ENCODE measurements at places on chromosomes 16 and 17. TPM values are rescaled to one million over a fixed set of nuclear protein-coding genes. Genes with fewer than 3 reads are reported as not detected.

DNA sequence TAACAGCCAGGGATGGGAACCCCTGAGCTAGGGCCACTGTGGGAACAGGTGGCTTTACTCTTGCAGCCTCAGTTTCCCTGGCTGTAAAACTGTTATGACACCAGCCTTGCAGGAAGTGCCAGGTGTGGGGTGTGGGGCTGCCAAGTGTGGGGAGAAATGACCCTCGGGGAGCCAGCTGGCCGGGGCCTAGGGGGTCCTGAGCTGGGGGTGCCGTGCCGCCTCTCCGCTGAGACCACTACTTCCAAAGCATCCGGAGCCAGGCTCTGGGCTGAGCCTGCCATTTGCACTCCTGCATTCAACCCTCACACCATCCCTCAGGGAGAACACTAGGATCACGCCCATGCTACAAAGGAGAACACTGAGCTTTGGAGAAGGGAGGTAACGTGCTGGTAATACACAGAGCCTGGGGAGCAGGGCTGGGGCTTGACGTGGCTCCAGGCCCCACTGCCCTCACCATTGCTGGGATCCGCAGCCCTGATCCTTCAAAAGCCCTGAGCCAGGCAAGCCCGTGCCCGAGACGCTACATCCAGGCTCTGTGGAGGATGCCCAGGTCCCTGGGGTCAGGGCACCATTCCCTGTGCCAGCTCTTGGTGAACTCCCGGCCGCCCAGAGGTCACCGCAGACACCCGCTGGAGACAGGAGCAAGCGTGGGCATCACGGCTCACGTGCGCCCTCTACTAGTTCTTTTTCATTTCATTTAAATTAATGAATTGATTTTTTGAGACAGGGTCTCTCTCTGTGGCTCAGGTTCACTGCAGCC, 28.8 kb upstream of the GINS2 start:
- DNase-seq: peak; percentile 78

- DNase-seq: no peak
Measured at GRCh38 chr17:40486522-40487370, 14.7 kb downstream of the TNS4 start.

- DNase-seq: no peak
Measured at GRCh38 chr16:1494711-1495110, 1.6 kb downstream of the TELO2 start.

The PRKCB gene
- 2.3 TPM for total RNA-seq

The PRR35 gene
- total RNA-seq: not detected

DNA sequence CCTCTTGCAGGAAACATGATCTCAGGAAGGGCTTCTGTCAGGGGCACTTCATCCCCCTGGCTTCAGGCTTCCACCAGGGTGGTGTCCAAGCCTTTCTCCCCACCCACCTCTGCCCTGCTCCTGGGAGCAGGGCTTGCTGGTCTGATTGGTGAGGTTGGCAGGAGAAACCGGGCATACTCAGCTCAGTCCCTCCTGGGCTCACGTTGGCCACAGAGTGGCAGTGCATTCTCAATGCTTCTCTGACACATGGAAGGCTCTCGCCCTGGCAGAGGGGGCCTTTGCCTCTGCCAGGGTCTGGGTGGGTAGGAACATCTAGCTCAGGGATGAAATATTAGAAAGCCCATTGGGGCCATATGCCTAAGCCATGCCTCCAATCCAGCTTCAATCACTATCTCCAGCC, 142.8 kb downstream of the AXIN2 start:
- no peak for DNase-seq

DNA sequence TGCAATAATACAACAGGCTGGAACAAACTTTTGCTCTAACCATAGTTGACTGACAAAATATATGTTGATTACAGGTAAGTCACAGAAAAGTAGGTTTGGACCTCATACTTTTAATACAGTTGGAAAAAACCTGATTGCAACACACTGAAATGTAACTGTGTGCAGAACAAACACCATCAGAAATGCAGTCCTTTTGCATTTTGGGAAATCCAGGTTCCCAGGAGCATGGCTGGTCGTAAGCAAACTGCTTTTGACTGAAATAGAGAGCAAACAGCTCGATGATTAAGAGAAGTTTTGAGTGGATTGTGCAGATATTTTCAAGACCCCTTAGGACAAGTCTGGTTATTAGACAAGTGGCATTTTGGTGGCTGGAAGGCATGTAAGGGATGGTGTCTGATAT, 8.0 kb downstream of the IGF2BP1 start:
- no peak for DNase-seq

The RAB37 gene
- total RNA-seq: 0.94 TPM

The OSBPL7 gene
- total RNA-seq: 8.7 TPM

DNA sequence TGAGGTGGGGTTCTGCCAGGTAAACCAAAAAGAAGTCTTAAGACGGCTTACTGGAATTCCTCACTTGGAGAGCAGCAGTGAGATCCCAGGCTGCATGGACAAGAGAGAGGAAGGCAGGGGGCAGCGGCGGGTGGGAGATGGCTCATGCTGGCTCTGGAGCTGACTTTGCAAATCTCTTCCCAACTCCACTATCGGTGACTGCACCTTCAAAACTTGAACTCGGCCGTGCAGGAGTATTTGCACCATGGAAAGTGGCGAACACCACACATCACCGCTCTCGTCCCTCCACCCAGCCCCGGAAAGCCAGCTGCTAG, 16.7 kb downstream of the CA5A start:
- no peak for DNase-seq

The GPR142 gene
- total RNA-seq: 0.16 TPM

DNA sequence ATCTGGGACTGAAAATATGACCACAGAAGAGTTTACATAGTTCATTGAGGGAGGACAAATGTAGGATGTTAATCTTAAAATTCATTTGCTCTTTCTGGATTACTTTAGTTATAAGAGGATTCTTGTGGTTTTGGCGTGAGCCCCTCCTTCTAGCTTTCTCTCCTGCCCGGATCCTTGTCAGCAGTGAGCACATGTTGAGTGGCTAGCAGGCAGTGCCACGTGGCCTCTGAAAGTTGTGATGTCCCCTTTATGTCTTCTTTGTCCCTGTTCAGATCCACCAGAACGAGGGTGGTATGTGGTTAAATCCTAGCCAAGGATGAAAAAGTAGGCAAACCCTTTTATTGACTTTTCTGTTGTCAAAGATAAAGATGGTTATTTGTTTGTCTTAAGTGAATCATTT, 83.8 kb downstream of the GNAO1 start:
- DNase-seq: no peak

GRCh38 chr16:10172848-10173655, 9.2 kb downstream of the GRIN2A start:
- DNase-seq: no peak

The KRT20 gene
- total RNA-seq: not detected

DNA sequence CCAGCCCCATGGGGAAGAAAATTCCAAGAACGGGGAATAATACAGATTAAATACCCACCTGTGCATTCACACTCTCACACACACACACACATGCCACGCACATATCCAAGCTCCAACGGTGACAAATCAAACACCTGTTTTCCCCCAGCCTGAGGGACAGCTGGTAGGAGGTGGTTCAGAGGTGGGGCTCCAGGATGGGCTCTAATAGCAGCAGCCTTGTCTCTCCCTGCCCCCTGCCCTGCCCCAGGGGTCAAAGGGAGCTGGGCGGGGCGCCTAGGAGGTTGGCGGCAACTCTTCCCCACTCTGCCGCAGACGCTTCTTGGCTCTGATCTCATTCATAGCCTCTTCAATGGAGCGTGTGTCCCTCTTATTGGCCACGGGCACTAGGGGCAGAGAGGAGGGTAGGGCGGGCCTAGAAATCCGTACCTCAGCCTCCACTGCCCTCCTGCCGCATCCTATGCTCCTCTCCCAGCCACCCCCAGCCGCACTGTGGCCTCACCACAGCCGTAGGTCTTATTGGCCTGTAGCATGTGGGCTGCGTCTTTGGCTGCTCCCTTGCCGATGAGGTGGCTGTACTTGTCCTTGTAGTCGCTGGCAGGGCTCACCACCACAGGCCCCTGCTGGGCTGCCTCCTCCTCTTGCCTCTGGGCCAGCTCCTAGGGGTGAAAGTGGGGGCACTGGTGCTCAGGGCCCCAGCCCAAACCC, 8.2 kb downstream of the SPAG7 start:
- DNase-seq: no peak

- DNase-seq: no peak
Measured at GRCh38 chr16:48619547-48619946, 9.6 kb upstream of the N4BP1 start.

DNA sequence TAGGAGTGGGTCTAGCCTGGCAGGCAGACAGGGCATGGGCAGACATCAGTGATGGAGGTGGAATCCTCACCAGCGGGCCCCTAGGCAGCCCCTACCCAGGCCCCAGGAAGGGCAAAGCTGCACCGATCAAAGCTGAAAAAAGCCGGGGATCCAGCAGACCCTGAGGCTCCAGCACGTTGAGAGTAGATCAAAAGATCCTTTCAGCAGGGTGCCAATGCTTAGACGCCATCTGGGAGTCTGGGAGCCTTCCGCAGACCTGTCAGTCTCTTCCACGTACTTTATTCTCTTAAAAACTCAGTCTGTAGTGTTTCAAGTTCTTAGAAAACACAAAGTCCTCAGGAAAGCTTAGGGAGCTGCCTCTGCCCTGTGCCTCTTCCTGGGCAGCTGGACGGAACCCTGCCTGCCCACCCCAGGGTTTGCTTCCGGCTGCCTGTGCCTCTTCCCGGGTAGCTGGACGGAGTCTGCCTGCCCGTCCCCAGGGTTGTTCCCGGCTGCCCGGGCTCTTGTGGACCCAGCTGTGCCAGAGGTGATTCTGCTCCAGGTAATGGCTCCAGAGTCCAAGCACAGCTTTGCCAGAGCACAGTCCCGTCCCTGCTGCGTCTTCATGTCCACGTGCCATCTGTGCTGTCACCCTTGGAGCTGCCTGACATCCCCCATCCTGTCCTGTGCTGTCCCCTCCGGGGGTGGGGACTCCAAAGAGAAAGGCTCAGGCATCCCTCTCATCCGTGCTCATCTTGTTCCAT, 50.8 kb upstream of the PVALEF start:
- no peak for DNase-seq

DNA sequence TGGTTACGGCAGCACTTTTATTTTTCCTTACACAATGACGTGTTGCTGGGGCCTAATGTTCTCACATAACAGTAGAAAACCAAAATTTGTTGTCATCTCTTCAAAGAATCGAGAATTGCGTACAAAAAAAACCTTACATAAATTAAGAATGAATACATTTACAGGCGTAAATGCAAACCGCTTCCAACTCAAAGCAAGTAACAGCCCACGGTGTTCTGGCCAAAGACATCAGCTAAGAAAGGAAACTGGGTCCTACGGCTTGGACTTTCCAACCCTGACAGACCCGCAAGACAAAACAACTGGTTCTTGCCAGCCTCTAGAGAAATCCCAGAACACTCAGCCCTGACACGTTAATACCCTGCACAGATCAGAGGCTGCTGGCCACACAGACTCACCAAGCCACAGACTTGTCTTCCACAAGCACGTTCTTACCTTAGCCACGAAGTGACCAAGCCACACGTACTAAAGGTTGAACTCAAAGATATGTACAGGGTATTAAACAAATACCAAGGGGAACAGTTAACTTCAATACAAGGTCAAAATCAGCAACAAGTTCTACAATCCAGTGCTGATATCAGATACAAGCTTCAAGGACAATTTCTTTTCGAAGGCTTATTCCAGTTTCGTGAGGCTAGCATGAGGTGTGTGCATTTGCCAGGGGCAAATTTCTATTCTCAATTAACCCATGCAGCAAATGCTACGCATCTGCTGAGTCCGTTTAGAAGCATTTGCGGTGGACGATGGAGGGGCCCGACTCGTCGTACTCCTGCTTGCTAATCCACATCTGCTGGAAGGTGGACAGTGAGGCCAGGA, 2.4 kb downstream of the ACTG1 start:
- DNase-seq: no peak

DNA sequence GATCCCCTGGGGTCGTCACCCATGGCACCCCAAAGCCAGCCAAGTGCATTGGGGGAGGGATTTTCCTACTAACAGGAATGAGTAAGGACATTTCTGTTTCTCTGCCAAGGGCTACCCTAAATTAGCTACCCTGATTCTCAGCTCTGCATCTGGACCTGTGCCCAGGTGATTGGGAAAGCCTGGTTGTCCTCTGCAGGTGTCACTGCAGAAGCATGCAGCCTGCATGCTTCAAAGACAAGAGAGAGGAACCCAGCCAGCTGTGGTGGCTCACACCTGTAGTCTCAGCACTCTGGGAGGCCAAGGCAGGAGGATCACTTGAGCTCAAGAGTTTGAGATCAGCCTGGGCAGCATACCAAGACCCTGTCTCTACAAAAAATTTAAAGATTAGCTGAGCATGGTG, 19.6 kb downstream of the BEAN1 start:
- peak; percentile 41 for DNase-seq

DNA sequence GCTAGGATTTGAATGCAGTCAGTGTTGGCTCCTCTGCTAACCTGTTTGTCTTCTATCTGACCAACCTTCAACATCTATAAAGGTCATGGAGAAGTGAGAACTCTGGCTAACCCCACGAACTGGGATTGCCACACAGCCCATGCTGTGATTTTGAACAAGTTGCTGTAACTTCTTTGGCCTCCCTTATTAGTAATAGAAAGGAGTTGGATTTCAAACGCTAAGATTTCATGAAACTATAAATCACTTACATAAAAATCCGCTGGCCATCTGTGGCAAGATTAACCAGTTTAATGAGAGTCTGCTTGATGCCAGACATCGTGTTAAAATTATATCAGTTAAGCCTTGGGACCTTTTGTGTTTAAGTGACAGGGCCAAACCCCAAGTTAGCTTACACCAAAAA, 53.4 kb downstream of the HSD17B2 start:
- no peak for DNase-seq

GRCh38 chr17:353213-353837, 718 bp upstream of the RPH3AL start:
- DNase-seq: no peak

The NXPH3 gene
- 4.4 TPM for total RNA-seq

All from cardiac septum (tissue), 1 donor.